ENCODE measurements at places on chromosomes 1 and 21. TPM values are rescaled to one million over a fixed set of nuclear protein-coding genes. Genes with fewer than 3 reads are reported as not detected.

The ATG4C gene
- total RNA-seq, result 11.8 TPM

DNA sequence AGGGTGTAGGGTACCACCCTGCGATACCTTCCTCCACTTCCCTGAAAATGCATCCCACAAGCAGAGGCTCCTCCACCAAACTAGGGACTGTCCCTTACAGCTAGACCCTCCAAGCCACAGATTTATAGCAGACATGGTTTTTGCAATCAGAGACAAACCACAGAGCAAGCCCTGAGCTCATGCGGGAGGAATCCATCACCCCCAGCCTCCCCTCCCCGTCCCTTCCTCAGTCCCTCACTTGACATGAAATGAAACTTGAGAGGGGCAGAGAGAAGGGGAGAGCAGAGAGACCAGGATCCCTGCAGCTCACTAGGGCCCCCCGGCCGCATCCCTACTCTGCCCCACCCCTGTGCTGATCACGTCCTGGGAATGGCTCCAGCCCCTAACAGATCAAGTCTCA is 94.9 kb downstream of the MRPL37 start:
- DNase-seq, result no peak

DNA sequence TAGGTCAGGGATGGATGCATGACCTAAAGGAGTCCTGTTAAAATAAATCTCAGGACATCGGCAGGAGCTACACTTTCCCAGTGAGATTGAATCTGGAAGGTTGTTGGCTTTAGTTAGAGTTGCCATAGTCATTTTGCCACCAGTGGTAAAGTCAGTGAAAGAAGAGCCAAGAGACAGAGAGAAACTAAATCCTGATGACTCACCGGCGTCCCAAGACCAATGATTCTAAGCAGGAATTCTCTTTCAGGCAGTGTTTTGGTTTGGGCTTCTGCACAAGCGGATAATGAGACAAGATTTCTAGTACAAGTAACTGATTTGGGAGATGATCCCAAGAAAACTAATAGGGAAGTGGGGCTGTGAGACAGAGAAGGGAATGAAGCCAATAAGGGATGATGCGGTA is 88.8 kb upstream of the ETS2 start:
- no peak for DNase-seq

The HSD3B2 gene
- total RNA-seq, result 1.4 TPM

GRCh38 chr1:159970932-159971342 is 16.9 kb upstream of the SLAMF9 start:
- DNase-seq, result no peak

The FAM110D gene
- total RNA-seq, result 0.34 TPM

DNA sequence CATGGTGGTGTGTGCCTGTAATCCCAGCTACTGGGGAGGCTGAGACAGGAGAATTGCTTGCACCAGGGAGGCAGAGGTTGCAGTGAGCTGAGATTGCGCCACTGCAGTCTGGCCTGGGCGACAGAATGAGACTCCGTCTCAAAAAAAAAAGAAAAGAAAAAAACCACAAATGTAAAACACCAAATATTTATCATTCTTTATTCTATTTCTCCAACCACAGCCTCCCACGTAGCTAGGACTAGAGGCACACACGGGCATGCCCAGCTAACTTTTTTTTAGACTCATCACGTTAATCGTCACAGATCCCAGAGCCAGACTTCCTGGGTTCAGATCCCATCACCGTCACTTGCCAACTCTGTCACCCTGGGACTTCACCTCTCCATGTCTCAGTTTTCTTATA is 13.5 kb downstream of the DNAJC16 start:
- no peak for DNase-seq

DNA sequence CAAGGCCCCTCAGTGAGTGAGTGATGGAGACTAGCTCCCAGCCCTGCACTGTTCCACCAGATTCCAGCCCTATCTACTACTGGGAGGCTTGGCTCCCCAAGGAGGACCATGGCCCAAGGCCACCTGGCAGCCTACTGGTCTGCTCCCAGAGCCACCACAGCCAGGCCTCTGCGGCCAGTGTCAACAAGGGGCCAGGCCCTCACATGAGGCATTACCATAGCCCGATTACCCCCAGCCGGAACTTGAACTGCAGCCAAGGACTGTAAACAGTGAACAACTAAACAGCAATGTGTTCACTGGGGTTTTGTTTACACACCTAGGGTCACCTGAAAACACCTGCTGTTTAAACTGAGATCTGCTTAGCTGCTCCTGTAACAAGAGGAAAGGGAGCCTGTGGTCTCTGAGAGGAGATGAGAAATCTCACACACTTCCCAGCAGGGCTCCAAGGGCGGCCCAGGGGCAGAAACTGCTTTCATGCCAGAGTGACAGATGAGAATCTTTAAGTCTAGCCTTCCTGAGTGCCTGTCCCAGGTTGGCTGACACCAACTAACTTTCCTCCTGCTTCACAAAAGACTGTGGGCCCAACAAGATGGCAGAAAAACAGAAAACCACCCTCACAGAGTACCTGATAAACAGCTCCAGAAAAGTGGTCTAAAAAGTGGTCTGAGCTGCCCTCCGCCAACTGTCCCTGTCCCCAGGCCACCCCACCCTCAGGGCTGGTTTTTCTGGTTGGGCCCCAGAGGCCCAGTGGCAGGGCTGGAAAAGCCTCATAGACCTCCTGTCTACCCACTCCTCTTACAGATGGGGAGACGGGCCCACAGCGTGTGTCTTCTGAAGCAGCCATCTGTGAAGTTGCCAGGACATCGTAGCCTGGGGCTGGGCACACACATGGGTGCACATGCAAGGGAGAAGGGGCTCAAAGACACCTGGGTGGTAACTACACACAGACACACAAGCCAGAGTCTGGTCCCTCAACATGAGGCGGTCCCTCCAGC is 28.8 kb downstream of the MEF2D start:
- no peak for DNase-seq

The OR14K1 gene
- not detected for total RNA-seq
